ENCODE measurements at places on chromosomes 16 and 17.

DNA sequence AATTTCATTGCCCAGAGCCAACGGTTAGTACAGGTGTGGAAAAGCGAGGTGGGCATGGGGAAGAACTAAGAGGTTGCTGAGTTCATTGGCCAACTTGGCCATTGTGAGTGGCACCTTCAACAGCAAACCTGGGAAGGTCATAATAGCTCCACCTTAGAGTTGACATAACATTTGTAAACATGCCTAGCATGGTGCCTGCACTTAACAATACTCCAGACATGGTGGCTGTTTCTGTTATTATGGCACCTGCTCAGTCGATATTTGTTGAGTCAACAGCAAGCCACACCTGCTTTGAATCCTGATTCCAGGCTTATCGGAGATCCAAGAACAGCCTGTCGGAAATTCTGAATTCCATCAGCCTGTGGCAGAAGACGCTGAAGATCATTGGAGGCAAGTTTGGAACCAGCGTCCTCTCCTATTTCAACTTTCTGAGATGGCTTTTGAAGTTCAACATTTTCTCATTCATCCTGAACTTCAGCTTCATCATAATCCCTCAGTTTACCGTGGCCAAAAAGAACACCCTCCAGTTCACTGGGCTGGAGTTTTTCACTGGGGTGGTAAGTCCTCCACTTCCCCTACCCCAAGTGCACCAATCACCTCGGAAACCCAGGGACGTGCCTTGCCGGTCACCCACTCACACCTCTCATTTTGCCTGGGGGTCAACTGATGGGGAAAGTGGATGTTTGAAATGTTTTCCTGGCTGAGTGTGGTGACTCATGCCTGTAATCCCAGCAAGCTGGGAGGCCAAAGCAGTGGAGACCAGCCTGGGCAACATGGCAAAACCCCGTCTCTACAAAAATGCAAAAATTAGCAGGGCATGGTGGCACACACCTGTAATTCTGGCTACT lies 46.0 kb downstream of the TMC5 start:
- no peak for DNase-seq

DNA sequence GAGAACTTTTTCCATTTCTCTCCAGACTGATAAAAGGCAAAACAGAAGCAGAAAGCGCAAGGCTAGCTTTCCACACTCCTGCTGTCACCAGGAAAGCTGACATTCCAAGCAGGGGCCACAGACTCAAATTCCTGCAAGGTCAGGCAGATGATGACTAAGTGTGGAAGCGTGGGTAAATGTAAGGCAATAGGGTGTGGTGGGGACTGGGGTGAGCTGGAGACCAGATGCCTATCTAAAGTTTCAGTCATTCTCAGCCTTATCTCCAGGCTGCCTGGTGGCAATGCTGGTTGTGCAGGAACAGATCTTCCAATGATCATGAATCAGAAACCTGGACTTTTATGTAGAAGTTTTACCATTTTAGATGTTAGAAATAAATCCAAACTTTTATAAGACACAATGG lies 224.1 kb downstream of the GSG1L start:
- DNase-seq = no peak

GRCh38 chr17:63433746-63434591 lies 12.1 kb downstream of the CYB561 start:
- DNase-seq = no peak

- no peak for DNase-seq
Observed at GRCh38 chr17:61926826-61927207, 965 bp downstream of the INTS2 start.

GRCh38 chr17:78664476-78665386 lies 87.5 kb upstream of the DNAH17 start:
- no peak for DNase-seq
